A673 (cell line): ENCODE measurements at places on chromosomes 1 and 21.

GRCh38 chr1:25519624-25520023, 23.8 kb upstream of the LDLRAP1 start:
- no peak for DNase-seq

GRCh38 chr1:43058545-43059360, 100.1 kb upstream of the SLC2A1 start:
- peak; percentile 63 for DNase-seq

GRCh38 chr1:226983247-226983991, 43.3 kb downstream of the COQ8A start:
- no peak for DNase-seq

DNA sequence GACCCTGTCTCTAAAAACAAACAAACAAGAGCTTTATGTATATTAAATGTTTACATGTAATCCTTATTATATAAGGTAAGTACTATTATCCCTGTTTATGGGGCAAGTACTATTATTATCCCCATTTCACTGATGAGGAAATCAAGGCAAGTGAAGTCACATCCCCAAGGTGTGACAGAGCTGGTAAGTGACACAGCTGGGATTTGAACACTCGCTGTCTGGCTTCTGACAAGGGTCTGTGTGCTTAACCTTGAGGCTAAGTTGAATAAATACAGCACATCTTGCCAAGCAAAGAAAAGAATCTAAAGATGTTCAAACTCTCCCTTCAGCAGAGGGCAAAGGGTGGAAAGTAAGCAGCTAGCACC, 167.9 kb upstream of the IRF2BP2 start:
- DNase-seq, result peak; percentile 14

DNA sequence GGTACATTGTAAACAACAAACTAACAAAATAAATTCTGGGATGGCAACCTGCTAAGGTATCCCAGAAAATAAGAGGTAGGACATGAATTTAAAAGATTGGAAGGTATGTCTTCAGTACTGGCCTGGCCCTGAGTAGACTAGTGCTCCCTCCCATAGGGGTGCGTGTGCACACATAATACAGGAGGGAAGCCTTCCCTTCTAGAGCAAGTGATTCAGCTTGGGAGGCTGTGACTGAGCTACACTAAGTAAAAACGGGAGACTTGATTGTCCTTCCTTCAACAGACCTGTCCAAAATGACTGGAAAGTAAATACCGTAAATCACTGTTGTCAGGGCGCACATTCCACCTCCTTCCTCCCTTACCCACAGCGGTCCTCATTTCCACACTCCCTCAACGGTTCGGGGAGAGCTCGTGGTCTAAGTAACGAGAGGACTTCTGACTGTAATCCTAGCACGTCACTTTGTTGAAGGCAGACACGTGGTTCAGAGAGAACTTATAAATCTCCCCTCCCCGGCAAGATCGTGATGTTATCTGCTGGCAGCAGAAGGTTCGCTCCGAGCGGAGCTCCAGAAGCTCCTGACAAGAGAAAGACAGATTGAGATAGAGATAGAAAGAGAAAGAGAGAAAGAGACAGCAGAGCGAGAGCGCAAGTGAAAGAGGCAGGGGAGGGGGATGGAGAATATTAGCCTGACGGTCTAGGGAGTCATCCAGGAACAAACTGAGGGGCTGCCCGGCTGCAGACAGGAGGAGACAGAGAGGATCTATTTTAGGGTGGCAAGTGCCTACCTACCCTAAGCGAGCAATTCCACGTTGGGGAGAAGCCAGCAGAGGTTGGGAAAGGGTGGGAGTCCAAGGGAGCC, at the start of gene TGFB2:
Gene TGFB2 (plus strand): TSS at position 523 of the 859 bp plus-strand sequence. CDS start 1,366 bp downstream, outside the sequence.
- peak; percentile 56 for DNase-seq

DNA sequence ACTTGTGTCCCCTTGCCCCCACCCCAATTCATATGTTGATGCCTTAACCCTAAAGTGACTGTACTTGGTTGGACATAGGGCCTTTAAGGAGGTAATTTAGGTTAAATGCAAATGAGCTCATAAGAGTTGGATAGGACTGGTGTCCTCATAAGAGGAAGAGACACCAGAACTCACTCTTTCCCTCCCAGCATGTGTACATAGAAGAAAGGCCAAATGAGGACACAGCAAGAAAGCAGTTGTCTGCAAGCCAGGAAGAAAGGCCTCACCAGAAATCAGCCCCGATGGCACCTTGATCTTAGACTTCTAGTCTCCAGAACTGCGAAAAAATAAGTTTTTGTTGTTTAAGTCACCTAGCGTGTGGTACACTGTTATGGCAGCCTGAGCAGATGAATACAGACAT, 45.5 kb downstream of the RAB3GAP2 start:
- no peak for DNase-seq

- no peak for DNase-seq
These were observed 2.0 kb downstream of the ZMYM6 start for GRCh38 chr1:35029761-35030160.

- no peak for DNase-seq
These were observed 571 bp downstream of the WDR3 start for GRCh38 chr1:117930173-117930447.

- DNase-seq, result no peak
These were observed 19.3 kb downstream of the DOP1B start for GRCh38 chr21:36175771-36176565.

GRCh38 chr1:153536012-153536670, 350 bp upstream of the S100A6 start:
- DNase-seq, result peak; percentile 57
